ENCODE measurements at places on chromosomes 5 and 9. TPM values are rescaled to one million over a fixed set of nuclear protein-coding genes. Genes with fewer than 3 reads are reported as not detected.

Gene ASPN
- total RNA-seq: 15.2 TPM

Gene ZBED3
- total RNA-seq: 2.8 TPM

Gene EQTN
- total RNA-seq: not detected

Gene C9orf78
- total RNA-seq: 33.6 TPM

Gene MOB3B
- total RNA-seq: 0.15 TPM

Gene GADD45G
- total RNA-seq: not detected

Gene LIX1
- total RNA-seq: not detected

Gene ANKRD34B
- total RNA-seq: not detected

Gene GABBR2
- 1.3 TPM for total RNA-seq
